Eye (tissue), 1 donor: ENCODE measurements at places on chromosomes 7 and 10.
A peak's percentile ranks its signal among the peaks of the same experiment; 100 is the strongest.

DNA sequence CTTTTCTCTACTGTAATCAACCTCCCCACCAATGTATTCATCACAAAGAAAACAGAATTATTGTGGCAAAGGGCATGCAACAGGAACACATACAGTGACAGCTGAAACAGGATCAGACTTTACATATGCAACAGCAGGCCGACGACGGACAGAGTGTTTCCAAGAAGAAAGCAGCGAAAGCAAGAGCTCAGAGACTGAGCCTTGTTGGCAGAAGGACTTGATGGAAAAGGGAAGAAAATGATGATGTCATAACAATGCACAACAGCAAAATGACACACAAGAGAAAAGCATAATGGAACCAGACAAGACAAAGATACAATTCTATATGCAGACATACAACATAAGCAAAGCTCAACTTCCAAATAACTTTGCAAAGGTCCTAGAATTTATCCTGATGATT lies 106.5 kb downstream of the ARHGAP12 start:
- DNase-seq: no peak

DNA sequence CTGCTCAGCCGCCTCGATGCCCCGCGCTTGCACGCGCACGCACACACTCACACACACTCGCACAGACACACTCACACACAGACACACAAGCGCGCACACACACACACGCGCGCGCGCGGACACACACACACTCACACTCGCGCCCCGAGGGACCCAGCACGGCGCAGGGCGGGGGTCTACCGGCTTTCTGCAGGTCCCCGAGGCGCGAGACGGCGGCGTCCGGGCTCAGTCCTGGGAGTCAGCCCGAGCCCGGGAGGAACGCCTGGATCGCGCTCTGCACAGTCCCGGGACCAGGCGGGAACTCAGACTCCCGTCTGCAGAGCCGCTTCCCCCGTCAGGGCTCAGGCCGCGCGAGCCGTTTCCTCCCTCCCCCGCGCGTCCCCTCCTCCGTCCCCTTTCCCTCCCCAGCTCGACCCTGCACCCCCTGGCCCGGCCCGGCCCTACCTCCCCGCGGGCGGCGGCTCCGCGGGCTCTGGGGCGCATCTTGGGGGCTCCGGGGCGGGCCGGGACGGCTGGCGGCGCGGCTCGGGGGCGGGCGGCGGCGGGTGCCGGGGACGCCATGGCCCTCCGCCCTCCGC lies 464 bp downstream of the DENND2A start:
- DNase-seq: peak; percentile 82

DNA sequence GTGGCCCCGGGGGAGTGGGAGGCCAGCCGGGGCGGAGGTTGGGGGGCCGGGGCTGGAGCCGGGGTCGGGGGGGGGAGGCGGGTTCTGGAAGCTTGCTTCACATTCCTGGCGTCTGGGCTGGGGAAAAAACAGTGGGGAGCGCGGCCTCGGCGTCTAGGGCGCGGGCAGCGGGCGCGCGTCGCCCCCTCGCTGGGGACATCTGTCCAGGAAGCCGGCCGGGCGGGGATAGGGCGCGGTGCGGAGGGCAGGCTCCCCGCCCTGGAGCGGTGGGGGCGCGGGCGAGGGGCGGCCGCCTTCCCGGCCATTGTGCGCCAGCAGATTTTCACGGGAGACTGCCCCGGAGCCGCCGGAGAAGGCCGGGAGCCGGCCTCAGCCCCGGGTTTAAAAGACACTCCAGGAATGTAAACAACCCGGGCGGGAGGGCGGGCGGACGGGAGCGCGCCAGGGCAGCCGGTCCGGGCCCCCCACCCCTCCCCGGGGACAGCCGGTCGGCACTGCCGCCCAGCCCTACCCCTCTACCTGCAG lies 1.4 kb downstream of the ZMIZ1 start:
- DNase-seq: no peak

DNA sequence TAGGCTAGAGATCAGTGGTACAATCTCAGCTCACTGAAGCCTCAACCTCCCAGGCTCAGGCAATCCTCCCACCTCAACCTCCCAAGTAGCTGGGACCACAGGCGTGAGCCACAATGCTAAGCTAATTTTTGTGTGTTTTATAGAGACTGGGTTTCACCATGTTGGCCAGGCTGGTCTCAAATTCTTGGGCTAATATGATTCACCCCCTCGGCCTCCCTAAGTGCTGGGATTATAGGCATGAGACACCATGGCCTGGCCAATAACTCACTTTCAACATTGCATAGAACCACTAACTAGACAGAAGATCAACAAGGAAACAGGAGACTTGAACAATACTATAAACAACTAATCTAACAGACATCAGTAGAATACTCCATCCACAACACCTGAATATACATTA lies 191.7 kb downstream of the LRRN3 start:
- DNase-seq: no peak

DNA sequence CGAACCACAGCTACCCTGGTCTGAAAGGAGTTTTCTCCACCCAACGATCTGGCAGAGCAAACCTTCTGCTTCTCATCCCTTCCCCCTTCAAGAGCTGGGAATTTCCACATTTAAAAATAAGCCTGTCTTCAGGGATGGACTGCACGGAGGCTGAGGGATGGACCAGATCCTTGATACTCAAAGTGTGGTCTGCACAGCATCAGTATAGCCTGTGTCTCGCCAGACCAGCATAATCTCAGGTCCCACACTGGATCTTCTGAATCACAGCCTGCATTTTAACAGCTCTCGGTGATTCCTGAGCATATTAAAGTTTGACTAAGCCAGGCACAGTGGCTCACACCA lies 7.1 kb downstream of the KCNMA1 start:
- no peak for DNase-seq

- no peak for DNase-seq
These were observed 12.8 kb downstream of the LRRN3 start for GRCh38 chr7:111103678-111104274.

GRCh38 chr10:14815681-14816080 lies 22.2 kb downstream of the CDNF start:
- DNase-seq: no peak

DNA sequence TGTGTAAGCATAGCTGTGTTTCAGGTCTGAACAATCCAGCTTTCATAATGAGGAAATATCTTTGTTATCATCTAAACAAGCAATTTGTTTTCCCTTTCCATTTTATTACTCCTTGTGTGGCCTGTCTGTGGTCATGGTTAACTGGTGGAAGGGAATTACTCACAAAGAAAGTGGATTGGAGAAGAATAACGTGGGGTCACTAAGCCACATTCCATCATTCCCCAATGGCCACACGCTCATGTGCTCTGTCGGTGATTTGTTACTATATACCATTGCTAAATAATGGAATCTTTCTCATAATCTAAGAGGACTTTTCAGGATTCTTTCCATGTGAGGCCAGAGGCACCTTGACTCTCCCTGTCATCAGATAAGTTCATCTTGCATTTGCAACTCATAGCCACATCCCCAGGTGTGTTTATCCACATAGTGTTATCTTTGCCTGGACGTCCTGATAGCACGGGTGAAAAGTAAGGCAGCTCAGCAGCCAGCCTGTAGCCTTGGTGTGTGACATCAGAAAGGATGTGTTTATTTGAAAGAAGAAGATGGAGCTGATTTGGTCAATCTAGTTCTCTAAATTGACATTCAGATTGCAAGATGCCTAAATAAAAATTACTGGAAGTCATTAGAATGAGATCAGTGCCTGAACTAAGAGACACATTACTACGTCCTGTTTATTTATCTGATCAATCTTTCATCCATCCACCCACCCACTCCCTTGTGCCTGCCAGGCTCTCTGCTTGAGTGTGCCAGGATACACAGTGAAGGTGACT lies 128.9 kb downstream of the CELF2 start:
- no peak for DNase-seq

GRCh38 chr7:85103357-85103756 lies 83.5 kb downstream of the SEMA3D start:
- no peak for DNase-seq

GRCh38 chr7:127251465-127252376 lies 1.0 kb downstream of the GRM8 start:
- peak; percentile 58 for DNase-seq

DNA sequence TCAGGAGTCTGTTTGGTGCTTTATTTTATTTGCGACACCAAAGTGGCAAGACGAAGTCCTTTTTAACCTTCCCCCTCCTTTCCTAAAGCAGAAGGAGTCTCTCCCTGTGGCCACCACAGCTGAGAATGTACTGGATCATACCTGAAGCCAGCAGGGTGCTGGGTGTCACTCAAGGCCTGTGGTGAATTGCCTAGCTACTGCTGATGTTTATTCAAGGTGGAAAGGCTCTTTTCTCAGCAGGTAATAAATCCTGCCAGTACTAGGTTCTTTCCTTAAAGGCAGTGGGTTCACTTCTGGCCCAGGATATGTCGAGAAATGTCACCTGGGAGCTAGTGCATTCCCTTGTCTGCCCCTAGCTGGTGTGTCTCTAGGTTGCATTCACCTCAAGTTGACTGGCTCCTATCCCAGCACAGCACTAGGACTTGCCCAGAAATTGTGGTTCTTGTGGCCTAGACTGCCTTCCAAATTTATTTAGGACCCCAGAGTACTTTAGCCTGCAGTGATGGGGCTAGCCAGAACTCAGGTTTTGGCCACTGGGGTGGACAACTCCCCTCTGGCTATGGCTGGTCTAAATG lies 60.8 kb upstream of the FAM3C start:
- DNase-seq: no peak

DNA sequence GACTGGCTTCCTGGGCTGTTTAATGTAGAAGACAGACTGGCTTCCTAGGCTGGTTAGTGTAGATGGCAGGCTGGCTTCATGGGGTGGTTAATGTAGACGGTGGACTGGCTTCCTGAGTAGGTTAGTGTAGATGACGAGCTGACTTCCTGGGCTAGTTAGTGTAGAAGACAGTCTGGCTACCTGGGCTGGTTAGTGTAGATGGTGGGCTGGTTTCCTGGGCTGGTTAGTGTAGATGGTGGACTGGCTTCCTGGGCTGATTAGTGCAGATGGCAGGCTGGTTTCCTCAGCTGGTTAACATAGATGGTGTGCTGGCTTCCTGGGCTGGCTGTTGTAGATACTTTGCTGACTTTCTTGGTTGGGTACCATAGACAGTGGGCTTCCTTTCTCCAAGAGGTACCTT lies 122.9 kb upstream of the PPP2R2D start:
- no peak for DNase-seq

- DNase-seq: no peak
These were observed 11.3 kb downstream of the PI4K2A start for GRCh38 chr10:97651773-97652172.

GRCh38 chr7:18467011-18467410 lies 28.5 kb upstream of the HDAC9 start:
- no peak for DNase-seq

GRCh38 chr10:75465450-75465827 lies 34.0 kb downstream of the LRMDA start:
- DNase-seq: no peak

GRCh38 chr10:35961501-35961900 lies 319.4 kb upstream of the FZD8 start:
- no peak for DNase-seq

DNA sequence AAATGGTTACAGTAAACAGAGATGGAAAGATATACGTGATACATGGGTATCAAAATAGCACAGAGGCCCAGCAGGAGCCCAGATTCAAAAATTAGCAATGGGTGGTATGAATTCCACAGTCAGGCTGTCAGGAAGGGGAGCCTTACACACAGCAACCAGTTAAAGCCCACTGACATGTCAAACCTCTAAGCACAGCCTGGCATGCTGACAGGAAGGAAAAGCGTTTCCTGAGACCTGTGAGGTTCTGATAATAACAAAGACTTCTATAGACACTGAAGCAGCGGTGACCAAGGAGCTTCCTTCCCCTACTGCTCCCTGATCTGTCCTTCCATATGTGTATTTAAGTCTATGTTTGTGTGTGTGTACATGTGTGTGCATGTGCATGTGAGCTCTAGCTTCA lies 89.9 kb downstream of the PHYHIPL start:
- DNase-seq: no peak

- peak; percentile 67 for DNase-seq
These were observed 3.1 kb upstream of the ELFN1 start for GRCh38 chr7:1666823-1667565.

GRCh38 chr10:75682649-75683557 lies 251.5 kb downstream of the LRMDA start:
- DNase-seq: peak; percentile 67

DNA sequence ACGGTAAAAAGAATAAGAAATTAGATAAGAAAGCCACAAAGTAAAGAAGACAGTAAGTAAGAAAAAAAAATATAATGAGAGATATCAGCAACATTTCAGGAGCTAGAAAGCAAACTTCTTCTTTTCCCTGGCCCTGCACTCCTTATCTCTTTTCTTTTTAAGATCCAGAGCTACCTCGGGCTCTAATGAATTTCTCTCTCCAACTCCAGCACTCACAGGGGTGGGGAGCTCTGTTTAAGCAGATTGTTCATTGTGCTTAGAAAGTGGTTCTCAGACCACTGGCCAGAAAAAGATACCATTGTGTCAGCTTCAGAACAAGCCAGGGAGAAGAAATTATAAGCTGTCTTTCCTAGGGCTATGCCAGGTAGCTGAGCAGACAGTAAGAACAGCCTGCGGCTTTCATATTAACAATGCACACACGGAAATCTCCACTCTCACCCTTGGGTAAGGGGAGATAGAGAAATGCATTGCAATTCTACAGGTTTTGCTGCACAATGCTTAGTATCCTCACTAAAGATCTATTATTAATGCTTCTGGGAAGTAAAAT lies 19.3 kb downstream of the OR2F1 start:
- no peak for DNase-seq

DNA sequence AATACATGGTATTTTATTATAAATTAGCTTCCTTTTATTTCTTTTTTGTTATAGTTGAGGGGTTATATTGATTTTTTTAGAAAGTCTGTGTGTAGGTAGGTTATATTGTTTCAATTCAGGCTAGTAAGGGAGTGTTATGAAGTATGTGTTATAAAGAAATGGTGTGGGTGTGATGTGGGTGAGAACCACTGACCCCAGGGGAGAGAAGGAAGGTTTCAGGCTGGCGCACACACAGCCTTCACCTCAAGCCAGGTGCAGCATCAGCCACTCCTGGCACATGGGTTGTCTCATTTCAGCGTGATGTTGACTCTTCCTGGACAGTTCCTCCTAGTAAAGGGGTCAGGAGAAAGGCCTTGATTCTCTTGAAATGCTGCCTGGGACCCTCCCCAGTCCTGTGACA lies 291.3 kb downstream of the POU6F2 start:
- DNase-seq: no peak

DNA sequence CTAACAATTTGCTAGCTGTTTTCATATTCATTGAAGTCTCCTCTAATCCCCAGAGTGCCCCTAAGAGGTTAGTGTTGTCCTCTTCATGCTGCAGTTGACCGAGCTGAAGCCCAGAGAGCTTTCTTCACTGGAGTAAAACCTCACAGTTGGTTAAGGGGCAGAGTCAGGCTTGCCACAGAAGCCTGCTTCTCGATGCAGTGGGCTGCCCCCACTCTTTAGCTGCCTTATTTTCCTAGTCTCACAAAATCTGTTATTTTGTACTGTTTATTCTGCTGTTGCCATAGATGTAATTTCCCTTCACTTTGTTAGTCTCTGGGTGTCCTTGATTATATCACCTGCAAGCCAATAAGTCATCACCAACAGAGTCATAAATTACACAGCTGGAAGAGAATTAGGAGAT lies 56.3 kb upstream of the ZPBP start:
- no peak for DNase-seq

DNA sequence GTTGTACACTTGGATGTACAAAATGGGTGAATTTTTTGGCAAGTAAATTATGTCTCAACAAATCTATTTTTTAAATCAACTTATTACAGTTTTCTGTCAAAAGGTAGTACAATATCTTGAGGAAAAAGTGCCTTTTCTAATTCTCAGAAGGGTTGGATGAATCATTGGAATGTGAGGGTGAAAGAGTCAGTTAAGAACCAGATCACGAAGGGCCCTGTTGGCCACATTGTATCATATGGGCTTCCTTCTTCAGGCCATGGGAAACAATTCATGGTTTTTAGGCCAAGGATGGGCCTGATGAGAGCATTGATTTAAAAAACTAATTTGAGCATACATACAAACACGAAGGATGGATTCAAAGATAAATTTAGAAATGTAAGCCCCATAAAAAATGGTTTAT lies 503.7 kb downstream of the TNS3 start:
- DNase-seq: no peak
